ENCODE measurements at places on chromosomes 7 and 10. TPM values are rescaled to one million over a fixed set of nuclear protein-coding genes. Genes with fewer than 3 reads are reported as not detected.

DNA sequence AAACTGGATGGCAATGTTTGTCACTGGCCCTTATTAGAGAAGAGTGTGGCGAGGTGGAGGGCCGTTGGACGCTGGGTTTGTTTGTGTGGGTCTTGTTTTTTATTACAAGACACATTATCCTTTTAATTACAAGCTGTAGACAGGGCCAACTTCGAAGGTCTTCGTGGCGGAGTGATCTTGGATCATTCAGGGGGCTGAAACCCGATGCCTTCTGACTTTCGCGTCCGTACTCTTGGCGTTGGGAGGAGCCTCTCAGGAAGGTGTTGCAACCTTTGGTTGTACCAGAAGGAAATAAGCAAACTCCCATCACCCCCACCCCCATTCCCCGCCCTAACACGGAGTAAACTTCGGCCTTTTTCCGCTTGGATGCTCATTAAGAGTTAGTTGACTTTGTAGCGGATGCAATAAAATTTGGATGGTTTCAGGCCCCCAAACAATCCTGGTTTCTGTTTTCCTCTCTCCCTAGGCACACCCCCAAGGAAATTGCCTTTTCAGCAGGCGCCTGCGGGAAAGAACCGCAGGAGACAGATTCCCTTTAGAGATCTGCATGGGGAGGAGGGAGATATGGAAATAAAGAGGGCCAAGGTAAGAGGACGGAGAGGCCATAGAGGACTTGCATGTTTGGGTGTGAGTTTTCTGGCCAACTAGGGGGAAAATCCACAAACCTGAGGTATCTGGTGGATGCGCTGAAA is 294.5 kb upstream of the NFE2L3 start:
- DNase-seq = no peak

DNA sequence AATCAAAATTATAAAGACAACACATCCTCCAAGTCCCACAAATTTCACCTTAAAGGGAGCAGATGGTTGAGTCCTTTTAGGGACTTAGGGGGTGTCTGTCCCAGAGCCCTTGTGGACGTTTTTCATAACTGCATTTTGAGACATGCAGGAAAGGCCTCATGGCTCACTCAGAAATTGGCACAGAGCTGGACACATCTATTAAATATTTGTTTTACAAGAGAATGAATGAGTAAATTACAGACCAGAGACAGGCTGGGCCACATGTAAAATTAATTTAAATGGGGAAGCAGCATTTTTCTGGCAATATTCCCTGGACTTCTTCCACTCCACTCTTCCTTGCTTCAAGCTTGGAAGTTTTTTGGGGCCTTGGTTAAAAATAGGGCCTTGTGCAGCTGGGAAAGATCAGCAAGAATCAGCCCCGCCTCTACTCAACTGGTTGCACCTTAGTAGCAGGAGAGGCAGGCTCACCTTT is 20.0 kb downstream of the LAMB1 start:
- DNase-seq = no peak

DNA sequence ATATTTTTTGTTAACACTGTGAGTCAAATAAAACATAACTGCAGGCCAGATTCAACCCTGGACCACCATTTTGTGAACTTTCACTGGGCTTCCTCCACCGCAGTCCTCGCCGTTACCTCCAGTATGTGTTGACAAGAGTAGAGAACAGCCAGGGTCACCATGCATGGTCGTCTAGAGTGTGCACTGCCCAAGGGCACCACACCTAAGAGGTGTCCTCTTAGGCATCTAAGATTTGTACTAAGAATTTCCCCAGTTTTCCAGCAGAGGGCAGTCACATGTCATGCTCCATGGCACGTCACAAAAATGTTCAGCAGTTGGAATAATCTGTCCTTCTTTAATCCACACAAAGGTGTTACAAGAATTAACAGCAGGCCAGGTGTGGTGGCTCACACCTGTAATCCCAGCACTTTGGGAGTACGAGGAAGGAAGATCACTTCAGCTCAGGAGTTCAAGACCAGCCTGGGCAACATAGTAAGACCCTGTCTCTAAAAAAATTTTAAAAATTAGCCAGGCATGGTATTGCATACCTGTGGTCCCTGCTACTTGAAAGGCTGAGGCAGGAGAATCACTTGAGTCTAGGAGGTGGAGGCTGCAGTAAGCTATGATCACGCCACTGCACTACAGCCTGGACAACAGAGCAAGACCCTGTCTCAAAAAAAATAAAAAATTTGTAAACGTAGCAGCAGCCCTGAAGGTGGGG is 71.2 kb upstream of the FOXK1 start:
- DNase-seq = no peak

DNA sequence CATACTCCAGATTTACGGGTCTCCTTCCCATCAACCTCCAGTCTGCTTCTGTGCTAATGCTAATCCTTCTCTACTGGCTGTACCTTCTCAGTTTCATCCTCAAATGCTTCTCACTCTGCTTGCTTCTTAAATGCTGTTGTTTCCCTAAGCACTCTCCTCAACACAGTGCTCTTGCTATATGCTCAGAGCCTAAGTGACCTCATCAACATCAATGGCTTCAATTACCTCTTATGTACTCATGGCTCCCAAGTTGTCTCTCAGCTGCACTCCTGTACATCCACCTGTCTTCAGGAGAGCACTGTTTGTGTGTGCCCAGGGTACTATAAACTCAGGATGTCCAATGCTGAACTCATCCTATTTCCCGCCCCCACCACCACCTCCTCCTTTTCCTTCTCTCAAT is 22.5 kb downstream of the ELAPOR2 start:
- DNase-seq = no peak

DNA sequence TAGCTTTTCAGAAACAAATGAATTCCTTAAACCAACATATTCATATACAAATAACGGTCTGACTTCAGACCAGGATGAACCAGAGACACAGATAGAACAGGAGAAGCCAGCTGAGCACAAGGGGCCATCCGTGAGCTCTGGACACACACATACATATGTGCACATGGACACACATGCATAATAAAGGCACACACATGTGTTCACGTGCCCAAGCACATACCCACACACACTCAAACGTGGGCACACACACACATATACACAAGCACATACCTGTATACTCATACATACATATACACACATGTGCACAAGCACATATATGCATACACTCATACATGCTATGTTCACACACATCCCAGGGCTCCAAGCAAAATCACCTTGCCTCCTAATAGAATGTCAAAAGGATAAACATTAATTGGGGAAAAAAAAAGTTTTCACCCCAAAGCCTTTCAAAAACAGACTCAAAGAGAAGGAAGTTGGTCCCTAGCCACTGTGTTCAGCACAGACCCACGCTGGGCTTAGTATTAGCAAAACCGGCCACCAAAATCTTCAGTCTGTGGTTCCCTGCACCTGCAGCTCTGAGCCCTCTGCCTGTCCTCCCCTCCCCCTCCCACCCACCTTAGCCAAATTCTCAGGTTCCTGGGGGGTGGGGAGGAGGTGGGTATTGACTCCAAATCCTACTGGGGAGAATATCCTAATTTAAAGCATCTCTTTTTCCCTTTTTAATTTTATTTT is 100.4 kb upstream of the MACROH2A2 start:
- no peak for DNase-seq

GRCh38 chr7:51785876-51786275 is 469.3 kb upstream of the COBL start:
- no peak for DNase-seq

DNA sequence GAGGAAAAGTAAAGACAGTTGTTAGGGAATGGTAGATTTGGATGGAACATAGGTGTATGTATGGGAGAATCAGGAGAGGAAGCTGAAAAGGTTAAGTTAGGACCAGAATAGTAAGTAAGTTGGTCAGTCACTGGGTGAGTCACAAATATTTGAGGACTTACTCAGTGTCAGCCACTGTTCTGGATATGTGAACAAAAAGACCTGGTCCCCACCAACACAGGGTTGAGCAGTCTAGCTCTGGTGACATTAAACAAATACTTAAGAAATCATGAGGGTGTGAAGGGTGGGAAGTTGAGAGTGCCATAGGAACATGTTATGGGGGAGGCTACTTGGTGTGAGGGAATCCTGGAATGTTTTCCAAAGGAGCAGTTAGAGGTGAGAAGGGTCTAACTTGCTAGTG is 246.9 kb downstream of the PTEN start:
- DNase-seq = no peak

DNA sequence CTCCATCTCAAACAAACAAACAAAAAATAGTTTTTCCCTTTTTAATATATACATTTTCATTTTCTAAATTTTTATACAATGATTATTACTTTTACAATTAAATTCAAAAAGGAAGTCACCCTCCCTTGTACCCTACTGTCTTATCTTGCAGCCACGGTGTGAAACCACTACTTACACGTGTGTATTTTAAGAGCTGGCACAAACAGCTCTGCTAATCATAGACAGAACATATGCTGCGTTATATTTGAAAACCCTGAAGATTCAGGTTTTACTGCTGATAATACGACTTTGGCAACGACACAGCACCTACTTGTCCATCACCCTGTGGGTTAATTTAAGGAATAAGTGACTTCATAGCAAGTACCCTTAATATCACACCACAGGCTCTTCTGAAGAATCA is 991 bp downstream of the ANKRD61 start:
- no peak for DNase-seq

DNA sequence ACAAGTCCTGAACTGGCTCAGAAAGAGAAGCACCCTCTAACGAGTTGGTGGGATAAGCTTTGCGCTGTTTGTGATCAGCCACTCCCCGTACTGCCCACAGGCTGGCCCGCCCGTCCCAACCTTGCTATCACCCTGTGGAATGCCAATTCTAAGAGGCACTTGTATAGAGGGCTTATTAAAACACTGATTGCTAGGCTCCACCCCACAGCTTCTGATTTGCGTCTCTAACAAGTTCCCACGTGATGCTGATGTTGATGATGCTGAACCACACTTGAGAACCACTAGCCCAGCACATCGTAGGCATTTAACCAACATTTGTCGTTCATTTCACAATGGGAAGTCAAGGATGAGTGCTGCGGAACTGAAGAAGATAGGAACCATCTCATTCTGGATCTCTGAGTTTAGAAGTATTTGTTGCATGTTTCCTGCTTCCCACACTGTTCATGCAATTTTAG is 12.7 kb upstream of the GSAP start:
- DNase-seq = no peak

DNA sequence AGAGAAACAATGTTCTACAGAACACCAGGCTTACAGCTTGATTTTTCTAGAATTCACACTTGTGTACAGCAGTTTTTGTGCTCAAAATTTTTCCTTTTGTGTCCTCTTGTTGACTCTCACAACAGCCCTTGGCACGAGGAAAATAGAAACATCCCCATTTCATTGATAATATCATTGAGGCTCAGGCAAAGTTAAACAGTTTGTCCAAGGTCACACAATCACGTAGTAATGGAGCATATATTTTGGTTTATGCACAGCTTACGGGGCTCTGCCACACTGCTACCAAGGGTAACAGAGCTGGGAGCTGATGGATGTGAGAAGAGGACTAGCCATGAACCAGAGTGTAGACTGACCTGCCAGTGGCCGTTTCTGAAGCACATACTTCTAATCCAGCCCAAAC is 292.0 kb downstream of the FZD1 start:
- DNase-seq = no peak

DNA sequence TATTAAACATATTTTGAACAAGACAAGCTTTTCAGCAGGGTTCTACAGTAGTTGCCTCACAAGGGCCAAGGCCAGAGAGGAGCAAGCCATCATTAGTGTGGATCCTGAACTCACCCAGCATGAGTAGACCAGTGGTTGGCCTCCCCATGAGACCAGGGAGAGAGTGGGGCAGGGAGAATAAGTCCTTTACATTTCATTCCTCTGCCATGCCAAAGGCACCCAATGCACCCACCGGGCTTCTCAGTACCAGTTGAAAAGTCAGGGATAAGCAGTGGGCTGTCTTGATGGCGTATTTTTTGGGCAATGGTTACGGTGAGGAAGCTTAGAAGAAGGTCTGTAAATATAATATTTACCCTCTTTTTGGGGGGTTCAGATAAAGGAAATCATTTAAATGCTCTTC is 16.6 kb downstream of the CRTAC1 start:
- DNase-seq = no peak

DNA sequence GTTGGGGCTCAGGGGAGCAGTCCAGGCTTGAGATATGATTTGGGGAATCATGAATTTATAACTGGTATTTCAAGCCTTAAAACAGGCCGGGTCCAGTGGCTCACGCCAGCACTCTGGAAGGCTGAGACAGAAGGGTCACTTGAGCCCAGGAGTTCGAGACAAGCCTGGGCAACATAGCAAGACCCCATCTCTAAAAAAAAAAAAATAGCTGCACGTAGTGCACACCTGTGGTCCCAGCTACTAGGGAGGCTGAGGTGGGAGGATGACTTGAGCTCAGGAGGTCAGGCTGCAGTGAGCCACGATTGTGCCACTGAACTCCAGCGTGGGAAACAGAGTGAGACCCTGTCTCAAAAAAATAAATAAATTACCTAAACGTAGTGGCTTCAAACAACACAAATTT is 81.7 kb upstream of the GTF2I start:
- DNase-seq = no peak

DNA sequence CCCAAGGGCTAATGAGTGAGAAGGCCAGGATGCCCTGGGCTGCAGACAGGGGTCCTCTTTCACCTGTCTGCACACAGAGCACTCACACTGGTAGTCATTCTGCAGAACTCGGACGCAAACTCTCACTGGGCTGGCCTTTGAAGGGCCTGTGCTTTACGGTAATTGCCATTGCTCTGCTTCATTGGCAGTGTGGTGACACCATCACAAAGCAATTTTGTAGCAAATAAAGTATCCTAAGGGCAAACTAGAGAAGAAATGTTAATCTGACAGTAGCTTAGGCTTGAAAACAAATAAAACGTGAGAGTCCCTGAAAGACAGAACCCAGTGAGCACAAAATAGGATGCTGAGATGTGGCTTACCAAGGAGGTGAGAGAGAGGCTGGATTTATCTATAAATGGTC is 30.6 kb upstream of the FIGNL1 start:
- no peak for DNase-seq

- no peak for DNase-seq
Observed at GRCh38 chr10:74683067-74683466, 143.3 kb upstream of the KAT6B start.

DNA sequence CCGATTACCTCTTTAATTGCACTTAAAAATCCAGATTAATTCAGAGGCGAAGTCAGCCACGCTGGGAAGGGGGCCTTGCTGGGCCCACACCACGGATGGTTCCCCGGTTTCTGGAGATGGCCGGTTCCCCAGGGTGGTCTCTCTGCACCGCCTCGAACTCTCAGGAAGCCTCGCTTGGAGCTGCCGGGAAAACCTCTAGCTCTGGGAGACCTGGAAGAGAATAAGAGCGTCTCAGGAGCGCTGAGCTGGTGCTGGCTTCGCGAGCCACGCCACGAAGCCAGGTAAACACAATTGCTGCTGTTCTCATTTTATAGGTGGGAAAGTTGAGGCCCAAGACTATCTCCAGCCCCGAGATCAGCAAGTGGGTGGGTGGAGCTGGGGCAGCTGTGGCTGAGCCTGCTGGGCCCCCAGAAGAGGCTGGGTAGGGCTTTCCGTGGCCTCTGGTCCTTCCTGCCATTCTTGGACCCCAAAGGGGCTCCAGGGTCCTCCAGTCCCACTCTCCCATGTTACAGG is 110.4 kb downstream of the MICALL2 start:
- DNase-seq = no peak

The DKK1 gene
- polyA plus RNA-seq = 38.6 TPM

The TMEM130 gene
- 4.0 TPM for polyA plus RNA-seq

Measured in right renal cortex interstitium (tissue), 3 donors.